NCI-H2107 (cell line): ENCODE measurements at places on chromosomes 7 and 10.

DNA sequence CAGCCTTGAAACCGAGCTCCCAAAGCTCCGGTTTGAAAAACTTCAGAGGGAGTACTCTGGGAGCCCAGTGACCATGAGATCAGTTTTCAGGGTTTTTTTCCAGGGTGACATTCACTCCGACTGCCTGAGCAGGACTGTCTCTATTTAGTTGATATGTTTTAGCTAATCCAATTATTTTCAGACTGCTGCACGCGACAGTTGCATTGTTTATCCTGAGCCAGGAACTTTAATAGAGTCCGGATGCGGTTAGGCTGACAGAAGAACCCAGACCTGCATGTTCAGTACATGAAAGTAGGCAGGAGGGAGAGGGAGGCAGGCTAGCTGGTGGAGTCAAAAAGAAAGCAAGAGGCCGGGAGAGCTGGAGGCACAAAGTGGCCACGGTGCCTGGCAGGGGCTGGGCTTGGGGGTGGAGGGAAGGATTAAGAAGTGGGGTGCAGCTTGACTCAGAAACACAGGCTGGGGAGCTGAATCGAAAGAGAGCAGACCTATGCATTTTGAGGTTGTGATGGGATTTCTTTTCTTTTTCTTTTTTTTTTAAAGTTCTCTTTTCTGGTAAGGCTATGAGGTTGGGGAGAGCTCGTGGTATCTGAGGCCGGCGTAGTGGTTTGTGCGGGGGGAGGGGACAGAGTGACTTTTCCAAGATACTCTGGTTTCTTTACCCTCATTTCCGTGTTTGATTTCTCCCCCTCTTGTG, 5.7 kb downstream of the GATA3 start:
- DNase-seq, result no peak

- no peak for DNase-seq
These were observed 55.8 kb downstream of the PARD3 start for GRCh38 chr10:34759161-34759836.

GRCh38 chr10:72009425-72010081, 45.4 kb downstream of the CHST3 start:
- DNase-seq, result no peak

- no peak for DNase-seq
These were observed 86.0 kb downstream of the CH25H start for GRCh38 chr10:89120931-89121763.

GRCh38 chr10:112137154-112137987, 46.2 kb downstream of the GPAM start:
- DNase-seq, result peak; percentile 9

DNA sequence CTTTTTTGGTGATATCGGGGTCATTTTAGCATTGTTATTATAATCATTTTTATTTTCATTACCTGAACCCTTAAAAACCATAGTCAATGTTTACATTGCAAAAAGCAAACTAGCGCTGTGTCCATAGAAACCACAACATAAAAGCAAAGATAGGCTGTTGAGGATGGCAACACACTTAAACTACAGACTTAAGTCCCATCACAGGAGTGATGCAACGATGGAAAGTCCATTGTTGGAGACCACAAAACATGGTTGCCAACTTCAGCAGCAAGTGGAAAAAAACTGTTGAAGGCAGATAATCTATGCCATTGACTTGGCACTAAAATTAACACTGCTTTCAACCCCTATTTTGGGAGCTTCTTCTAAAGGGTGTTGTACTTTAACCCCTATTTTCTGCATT, 398.8 kb upstream of the IGFBP3 start:
- DNase-seq, result no peak
